ENCODE measurements at places on chromosomes 2 and 18.
A peak's percentile ranks its signal among the peaks of the same experiment; 100 is the strongest.

DNA sequence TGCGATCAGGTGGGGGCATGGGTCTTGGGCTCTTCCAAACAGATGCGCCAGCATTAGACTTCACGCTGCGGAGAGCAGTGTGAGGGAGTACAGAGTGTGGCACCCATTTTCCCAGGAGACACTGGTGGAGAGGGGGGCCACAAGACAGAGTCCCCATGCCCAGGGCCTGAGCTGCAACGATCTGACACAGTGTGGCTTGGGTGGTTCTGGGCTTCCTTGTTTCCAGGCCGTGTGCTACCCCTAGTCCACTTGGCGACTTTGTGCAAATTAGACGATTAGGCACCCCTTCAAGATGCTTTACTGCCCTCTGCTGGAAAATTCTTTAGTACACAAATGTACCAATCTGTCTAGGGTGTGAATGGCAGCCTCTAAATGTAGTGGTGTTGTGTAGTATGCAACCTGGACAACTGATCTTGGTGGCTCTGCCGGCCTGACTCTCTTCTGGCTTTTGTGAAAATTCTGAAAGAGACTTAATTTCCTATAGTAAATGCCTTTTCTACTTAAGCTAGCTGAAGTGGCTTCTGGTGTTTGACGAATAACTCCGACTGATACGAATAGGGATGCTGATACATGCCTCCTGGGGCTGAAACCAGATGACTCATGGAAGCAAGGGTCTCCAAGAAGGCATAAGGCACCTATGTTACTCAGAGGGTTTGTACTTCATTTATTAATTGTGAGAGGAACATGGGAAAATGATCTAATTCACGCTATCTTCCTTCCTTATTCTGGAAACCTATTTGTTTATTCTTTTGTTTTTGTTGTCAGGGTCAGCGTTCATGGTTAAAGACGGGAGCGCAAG, 92.3 kb upstream of the SMAD2 start:
- DNase-seq, result peak; percentile 58

- no peak for DNase-seq
These were observed 20.5 kb upstream of the ITGB6 start for GRCh38 chr2:160220545-160221009.

GRCh38 chr18:46601141-46601805, 55.7 kb downstream of the LOXHD1 start:
- no peak for DNase-seq

DNA sequence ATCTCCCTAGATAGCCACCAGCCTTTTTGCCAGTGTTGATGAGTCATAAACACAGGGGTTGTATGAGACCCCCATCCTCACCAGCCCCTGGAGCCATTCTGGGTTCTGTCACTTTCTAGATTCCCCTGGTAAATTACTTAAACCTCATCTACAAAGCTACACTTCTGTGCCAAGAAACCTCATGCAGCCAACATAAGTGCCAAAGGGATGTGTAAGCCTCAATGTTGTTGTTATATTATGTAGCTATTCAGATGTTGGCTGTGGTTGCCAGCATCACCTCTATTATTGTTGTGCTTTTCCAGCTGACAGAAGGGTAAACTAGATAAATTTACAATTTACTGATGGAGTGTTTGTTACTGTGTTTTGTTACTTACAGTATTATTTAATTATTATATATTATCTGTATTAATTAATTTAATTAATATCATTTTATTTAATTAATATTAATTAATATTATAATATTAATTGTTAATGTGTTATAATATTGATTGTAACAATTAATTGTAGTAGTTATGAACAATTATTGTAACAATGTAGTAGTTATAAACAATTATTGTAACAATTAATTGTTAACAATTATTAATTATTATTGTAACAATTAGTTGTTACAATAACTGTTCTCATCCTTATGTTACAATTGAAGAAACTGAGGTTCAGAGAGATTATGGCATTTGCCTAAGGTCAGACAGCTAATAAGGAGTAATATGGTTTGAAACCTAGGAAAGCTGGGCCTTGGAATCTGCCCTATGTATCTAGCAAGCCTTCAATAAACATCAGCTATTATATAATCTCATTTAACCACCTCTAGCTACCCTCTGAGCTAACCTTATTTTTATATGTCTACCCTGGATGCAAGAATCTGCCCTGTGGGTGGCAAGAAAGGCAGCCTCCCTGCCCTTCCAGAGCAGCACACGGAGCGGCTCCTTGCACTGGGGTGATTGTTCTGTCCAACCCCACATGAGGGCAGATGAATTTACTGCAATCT, 36.1 kb downstream of the PSTPIP2 start:
- DNase-seq, result peak; percentile 47
